ENCODE measurements at places on chromosomes 11 and 22.

- DNase-seq: no peak
Measured at GRCh38 chr22:33447733-33448132, 389.6 kb upstream of the SYN3 start.

DNA sequence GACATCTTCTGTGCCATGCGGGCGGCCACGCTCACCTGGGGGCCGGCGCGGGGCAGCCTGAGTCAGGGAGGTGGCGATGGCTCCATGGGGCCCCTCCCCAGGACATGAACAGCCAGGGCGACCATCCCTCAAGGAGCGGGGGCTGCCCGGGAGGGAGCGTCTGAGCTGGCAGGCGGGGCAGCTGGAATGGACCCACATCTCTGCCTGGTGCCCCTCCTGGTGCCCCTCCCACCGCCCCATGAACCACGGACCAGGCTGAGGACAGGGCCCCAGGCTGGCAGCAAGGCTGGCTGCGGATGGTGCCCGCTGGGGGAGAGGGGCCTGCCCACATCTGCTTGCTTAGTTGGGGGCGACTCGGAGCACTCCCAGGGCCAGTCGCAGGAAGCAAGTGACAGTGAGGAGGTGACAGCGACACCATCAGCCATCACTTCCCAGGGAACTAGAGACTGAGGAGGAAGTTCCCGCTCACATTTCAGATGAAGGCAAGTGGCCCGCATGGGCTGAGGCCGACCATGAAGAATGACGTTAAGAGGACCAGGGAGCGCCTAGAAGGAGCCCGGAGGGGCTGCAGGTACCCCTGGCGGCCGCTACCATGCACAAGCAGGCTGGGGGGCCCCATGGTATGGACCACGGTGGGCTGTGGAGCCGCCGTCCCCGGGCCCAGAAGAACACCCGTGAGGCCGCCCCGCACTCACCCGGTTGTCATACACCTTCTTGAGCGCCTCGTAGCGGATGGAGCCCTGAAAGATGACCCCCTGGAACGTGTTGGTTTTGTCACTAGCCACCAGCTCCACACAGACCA lies 37.3 kb downstream of the KIAA0930 start:
- DNase-seq: no peak

- no peak for DNase-seq
Measured at GRCh38 chr11:84819128-84819527, 808.0 kb downstream of the DLG2 start.

DNA sequence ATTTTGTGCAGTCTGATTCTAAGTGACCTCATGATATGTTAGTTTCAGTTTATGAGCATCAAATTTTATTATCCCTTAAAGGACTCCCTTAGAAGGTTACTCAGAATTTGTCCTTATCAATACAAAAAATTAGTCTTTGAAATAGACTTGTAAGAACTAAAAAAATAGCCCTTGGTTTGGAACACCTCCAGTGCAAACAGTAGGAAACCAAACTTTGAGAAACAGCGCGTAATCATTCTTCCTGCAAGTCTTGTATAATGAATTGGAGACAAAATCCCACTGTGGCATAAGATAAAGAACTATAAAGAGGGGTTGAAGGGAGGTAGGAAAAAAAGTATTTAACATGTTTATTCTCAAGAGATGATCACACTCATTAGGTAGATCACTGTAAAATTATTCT lies 10.8 kb upstream of the MSANTD4 start:
- DNase-seq: no peak

DNA sequence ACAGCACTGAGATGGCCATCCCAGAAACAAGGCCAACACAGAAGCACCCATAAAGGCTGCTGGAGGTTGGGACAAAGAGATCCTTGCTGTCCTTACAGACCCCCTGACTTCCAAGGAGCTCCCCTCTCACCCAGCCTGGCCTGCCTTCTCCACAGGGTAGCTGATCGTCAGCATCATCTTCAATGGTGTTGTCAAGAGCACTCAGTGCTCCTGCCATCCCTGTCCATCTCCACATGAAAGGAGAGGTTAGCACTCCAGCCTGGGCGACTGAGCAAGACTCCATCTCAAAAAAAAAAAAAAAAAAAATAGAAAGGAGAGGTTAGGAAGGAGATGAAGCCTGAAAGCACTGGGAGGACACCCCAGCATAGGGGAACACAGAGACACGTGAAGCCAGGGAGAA lies 2.1 kb upstream of the POU2AF3 start:
- DNase-seq: no peak

DNA sequence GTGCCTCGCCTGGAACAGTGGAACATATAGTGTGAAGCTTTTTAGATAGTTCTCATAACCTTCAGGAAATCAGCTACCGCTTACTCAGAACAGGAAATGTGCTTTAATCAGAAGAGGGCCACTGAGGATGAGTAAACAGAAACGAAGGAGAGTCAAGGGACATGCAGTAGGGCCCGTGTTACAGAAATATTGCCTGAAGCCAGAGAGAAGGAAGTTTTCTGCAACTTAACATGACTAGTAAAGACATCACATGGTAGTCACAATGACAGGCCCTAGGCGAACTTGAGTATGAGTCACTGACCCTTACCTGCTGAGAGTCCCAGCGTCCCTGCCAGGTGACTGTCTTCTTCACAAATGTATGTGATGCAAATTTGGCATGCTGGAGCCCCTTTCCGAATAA lies 39.4 kb downstream of the CARD18 start:
- DNase-seq: no peak

DNA sequence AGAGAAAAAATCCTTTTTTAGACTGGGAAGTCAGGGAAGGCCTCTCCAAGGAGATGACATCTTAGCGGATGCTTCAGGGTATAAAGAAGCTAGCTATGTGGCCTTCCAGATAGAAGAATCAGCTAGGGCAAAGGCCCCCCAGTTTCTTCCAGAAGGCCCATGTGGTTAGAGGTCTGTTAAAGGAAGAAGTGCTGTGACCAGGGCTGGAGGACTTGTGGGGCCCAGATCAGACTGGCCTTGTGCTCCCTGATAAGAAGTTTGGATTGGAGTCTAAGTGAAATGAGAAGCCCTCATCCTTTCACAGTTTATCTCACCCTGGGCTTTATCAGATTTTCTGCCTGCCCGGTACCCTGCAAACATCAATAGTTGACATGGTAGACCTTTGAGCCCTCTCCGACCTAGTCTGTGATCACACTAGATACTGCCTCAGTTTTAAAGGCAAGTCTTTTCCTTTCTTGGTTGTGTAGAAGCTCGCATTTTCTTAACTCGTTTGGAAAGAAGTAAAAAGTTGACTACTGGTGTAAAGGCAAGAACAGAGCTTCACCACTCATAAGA lies 7.8 kb downstream of the AMPD3 start:
- DNase-seq: no peak

GRCh38 chr11:13140873-13141655 lies 131.9 kb downstream of the RASSF10 start:
- no peak for DNase-seq

DNA sequence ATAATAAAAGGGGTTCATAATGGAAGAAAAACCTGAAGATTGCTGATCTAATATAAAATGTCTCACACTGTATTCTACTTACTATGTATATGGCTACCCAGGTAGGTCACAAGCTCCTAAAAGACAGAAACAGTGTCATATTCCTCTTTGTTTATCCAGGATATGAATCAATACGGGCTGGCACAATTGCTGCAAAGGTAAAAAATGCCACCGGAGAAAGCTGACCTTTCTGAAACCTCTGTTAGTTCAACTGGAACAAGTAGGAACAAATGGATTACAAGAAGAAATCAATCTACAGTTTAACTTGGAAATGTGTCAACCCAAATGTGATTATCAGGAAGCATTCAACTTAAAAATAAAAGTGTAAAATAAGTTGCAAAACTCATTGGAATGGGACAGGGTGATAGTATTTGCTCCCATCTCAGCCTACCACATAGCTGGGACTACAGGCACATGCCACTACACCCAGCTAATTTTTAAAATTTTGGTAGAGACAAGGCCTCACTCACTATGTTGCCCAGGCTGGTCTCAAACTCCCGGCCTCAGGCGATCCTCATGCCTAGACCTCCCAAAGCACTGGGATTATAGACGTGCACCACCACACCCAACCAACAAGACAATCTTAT lies 27.6 kb downstream of the SLC35F2 start:
- DNase-seq: no peak

DNA sequence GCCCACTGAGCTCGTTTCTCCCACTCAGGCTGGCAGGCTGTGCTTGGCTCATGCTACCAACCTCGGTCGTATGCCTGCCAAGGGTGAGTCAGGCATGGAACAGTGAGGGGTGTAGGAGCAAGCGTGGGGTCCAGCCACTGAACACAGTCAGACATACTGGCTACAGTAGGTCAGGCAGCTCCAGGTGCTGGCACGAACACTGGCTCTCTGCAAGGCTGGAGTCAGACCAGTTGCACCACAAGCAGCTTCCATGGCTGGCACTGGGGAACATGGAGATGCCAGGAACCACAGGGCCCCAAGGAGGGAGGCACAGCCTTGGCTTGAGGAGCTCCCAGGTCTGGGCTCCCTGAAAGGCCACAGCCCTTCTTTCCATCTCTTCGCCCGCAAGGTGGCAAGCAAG lies 410.7 kb upstream of the KIRREL3 start:
- DNase-seq: no peak

DNA sequence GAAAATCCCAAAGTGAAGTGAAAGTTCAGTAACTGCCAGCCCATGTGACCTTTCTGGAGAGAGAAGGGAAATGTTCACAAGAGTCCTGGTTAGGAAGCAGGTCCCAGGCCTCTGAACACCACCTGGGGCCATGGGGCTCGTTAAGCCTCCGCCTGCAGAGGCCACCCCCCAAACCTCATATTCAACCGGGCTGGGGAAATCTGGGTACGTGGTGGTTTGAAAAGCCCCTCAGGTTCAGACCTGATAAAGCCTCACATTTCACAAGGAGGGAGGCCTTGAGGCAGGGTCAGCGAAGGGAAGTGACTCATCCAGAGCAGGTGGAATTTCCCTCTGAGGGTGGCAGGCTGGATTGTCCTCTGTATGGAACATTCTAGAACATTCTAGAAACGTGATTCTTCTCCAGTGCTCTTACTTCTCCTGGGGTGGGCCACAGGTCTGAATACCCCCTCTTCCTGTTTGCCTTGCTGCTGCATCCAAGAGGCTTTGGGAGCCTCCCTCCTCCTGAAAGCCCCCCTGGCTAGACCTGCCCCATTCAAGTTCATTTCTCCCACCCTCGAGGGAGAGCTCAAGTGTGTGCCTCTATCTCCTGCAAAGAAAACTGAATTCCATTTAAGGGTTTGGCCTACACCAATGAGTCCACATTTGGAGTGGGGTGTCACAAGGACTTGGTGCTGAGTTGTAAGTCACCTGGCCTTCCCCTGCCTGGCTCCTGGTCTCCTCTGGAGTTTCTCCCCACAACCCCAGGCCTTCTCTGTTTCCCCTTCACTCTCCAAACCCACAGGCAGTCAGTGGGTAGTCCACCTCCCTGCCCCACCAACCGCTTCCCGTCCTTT lies 6.3 kb downstream of the FXYD2 start:
- no peak for DNase-seq

- DNase-seq: no peak
Measured at GRCh38 chr22:29872144-29872893, 10.7 kb upstream of the MTMR3 start.

GRCh38 chr22:47343611-47344010 lies 581.2 kb downstream of the TBC1D22A start:
- no peak for DNase-seq

DNA sequence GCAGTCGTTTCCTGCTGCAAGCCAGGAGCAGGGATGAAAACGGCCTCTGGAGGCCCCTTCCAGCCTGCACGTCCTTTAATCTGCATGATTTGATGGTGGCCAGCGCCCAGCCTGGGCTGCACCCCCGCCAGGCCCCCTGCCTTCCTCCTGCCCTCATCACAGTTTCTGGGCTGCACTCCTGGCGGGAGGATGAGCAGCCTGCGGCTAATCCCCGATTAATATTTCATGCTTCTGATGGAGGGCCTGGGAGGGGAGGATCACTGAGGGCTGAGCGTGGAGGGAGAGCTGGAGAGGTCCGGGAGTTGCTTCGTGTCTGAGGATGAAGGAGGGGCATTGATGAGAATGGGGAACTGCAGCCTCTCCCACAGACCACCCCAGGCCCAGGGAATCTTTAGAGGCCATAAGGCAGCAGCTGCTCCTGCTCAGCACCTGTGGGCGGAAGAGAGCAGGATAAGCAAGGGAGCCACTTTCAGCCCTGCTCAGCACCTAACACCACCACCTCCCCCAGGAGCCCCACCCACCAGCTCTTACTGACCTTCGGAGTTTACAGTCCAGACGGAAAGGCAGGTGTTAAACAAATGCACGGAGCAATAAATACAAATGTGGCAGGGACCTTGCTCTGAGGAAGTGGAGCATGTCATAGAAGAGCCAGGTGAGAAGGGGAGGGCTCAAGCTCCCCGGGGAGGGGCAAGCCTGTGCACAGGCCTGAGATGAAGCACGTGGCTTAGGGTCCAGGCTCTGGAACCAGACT lies 135.0 kb upstream of the NECTIN1 start:
- DNase-seq: no peak

- DNase-seq: no peak
Measured at GRCh38 chr22:30868663-30869385, 99.8 kb downstream of the MORC2 start.

GRCh38 chr11:70755410-70756158 lies 357.3 kb downstream of the CTTN start:
- no peak for DNase-seq

GRCh38 chr22:44574057-44574639 lies 76.1 kb upstream of the RTL6 start:
- no peak for DNase-seq

DNA sequence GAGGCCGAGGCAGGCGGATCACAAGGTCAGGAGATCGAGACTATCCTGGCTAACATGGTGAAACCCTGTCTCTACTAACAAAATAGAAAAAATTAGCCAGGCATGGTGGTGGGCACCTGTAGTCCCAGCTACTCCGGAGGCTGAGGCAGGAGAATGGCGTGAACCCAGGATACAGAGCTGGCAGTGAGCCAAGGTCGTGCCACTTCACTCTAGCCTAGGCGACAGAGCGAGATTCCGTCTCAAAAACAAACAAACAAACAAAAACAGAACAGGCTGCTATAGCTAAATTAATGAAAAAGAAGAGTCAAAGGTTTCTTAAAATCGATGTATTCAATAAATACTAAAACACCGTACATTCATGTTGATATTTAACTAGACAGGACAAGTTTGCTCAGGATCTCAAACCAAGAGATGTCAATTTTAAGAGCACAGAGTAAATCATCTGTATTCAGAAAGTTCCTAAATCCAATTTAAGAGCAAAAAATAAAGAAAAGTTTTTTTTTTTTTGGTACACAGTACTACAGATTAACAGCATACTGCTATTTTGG lies 59.9 kb downstream of the NUP98 start:
- DNase-seq: no peak

GRCh38 chr22:19706661-19707151 lies 7.6 kb upstream of the SEPTIN5 start:
- DNase-seq: no peak

GRCh38 chr11:115360186-115360824 lies 143.9 kb downstream of the CADM1 start:
- DNase-seq: no peak

GRCh38 chr11:67614730-67615714 lies 8.3 kb downstream of the NDUFV1 start:
- no peak for DNase-seq

Data from esophagus squamous epithelium (tissue), 5 donors.